ENCODE measurements at places on chromosomes 13 and 19.

- DNase-seq = no peak
Observed at GRCh38 chr13:51542346-51543242, 41.7 kb upstream of the WDFY2 start.

GRCh38 chr19:29422047-29422446, 103.7 kb upstream of the VSTM2B start:
- DNase-seq = no peak

- DNase-seq = no peak
Observed at GRCh38 chr13:107118506-107118905, 550.6 kb upstream of the ARGLU1 start.

GRCh38 chr19:15843203-15843893, 27.9 kb upstream of the OR10H1 start:
- DNase-seq = no peak

DNA sequence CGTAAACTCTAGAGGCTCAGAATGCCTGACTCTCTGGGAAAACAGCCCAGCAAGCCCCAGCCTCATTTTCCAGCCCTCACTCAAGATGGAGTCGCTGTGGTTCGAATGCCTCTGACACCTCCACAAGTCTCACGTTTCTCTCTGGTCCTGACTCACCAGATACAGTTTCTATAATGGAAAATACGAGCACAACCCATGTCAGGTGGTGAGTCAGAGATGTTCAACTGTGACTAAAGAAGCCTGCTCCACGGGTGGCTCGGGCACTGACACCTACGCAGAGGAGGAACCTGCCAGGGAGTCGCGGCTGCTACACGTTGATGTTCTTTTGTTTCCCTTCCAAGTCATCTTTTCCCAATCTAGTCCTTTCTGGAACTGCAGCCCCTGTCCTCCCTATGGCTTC, 87.1 kb upstream of the STK24 start:
- no peak for DNase-seq

DNA sequence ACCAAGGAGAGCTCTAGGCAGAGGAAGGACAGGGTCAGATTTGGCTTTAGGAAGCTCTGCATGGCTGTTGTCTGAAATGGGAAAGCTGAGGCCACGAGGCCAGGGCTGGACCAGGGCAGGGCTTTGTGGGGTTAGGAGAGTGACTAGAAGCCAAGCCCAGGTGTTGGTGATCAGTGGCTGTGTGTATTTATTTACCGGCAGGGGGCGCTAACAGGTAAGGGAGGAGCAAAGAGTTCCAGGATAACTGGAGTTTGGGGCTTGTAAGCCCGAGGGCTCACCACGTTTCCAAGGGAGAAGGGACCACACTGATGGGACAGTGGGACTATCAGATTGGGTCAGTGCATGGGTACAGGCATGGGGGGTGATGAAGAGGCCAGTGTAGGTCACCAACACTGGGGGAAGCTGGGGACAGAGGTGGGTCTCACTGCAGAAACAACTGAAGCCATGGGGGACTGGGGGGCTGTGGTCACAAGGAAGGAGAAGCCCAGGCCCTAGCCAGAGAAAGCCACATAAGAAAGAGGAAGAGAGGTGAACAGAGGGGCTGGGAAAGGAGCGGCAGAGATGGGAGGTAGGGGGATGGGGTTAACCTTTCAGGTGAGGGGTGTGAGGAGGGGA, 3.9 kb downstream of the TMEM147 start:
- peak; percentile 23 for DNase-seq

DNA sequence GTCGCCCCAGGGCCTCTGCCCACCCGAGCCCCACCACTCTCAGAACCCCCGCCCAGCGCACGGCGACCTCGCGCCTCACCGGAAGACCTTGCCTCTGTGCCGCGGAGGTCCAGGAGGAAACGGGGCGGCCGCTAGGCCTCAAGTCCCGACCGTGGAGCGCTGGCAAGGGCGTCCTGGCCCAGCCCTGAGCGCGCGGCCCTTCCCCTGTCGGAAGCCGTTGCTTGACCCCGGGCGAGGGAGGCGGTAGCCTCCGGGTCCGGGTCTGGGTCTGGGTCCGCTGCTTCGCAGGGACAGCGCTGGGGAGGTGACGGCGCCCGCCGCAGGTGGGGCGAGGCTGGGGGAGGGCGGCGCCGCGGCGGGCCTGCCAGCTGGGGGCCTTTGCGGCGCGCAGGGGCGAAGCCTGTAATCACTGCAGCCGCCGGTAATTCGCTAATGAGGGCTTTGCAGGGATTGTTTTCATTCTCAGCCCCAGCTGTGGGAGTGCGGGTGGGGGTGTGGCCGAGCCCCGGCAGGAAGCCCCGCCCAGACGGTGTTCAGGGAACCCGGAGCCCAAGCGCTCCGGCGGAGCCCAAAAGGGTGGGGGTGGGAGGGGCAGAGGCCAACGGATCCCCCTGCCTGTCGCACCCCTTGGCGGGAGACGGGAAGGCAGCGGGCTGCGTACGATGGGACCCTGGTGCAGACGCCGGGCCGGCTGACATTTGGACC, 8.6 kb downstream of the C19orf25 start:
- DNase-seq = no peak

- no peak for DNase-seq
Observed at GRCh38 chr13:45518525-45519245, 53.9 kb downstream of the COG3 start.

- DNase-seq = no peak
Observed at GRCh38 chr13:53775807-53776206, 747.2 kb downstream of the OLFM4 start.

DNA sequence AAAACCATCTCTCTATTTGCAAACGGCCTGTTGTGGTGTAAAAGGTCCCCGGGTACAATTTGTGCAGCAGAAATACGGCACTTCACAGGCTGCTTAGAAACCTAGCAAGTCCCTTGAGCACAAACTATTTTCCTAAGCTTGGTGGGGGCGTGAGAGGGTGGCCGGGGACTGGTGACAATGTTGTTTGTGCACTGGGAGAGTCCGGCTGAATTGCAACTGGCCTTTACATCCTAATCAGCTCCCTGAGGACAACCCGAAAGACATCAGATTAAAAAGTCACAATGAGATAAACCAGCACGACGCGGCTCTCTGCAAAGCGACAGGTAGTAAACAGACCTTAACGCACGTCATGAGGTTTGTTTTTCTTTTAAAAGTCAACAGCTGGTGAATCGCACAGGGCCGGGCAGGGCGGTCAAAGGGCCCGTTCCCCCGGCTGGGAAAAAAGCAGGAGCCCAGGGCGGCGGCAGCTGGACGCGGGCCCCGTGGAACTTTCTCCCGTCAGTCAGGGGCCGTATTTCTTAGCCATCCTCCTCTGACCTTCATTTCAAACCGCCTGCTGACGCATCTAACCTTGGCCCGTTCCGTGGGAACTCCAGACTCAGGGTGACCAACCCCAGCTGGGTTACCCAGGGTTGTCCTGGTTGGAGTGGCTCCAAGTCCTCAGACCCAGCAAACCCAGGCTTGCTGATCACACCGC, 112.3 kb downstream of the GADD45B start:
- no peak for DNase-seq

DNA sequence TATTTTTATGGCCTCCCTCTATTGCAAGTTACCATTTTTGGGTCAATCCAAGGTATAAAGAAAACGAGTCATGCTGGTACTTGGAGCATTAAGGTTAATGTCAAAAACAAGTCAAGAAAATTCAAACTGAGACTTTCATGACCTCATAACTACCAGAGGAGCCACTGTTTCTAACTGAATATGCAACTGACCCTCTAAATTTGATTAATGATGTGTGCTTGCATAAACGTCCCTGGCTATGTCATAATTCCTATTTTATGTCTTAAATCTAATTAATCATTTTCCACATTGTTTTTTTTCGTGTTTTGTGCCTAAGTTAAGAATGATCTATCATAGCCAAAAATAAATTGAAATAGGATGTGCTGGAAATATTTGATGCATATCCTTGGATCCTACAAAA, 396.7 kb upstream of the GPC6 start:
- DNase-seq = no peak

- no peak for DNase-seq
Observed at GRCh38 chr13:97017322-97017721, 23.0 kb upstream of the OXGR1 start.

- no peak for DNase-seq
Observed at GRCh38 chr13:37288057-37288720, 182.7 kb upstream of the CSNK1A1L start.

- peak; percentile 46 for DNase-seq
Observed at GRCh38 chr19:11496391-11497163, 9.1 kb downstream of the ZNF653 start.

GRCh38 chr19:13639342-13639929, 124.9 kb upstream of the MRI1 start:
- no peak for DNase-seq

- no peak for DNase-seq
Observed at GRCh38 chr13:38888309-38888708, 102.3 kb downstream of the STOML3 start.

DNA sequence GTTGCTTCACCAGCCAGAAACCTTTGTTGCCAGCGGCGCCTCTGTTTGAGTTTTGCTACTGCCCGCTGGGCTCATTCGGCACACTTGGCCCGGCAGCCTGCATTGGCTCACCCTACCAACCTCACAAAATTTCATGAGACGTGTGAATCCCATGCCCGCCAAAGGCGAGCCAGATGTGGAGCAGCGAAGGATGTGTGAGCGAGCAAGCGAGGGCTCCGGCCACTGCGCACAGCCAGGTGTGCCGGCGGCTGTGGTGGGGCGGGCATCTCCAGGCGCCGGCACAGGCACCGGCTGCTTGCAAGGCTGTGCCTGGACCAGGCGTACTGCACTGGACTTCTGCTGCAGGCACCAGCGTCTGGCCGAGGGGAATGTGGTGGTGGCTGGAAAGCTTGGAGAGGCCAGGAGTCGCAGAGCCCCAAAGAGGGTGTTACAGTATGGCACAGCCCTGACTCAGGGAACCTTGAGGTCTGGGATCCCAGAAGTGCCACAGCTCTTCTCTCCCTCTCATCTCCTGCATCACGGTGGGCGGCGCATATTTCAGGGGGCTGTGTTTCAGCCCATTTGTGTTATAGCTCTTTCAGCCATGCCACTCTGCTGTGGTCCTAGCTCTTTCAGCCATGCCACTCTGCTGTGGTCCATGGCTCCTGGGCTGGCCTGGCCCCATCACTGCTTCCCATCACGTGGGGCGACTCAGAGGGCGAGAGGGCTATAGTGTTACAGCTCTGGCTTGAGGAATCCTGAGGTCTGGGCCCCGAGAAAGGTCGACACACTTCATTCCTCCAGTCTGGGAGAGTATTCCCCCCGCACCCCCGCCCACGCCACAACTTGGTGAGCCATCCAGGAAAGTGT, 592.0 kb upstream of the SLITRK5 start:
- DNase-seq = no peak

- no peak for DNase-seq
Observed at GRCh38 chr19:51754109-51754508, 2.4 kb upstream of the FPR1 start.

Data from AML-193 (cell line).